Myocyte (in vitro differentiated cells): ENCODE measurements at places on chromosomes 1 and 21. TPM values are rescaled to one million over a fixed set of nuclear protein-coding genes. Genes with fewer than 3 reads are reported as not detected.
A peak's percentile ranks its signal among the peaks of the same experiment; 100 is the strongest.

DNA sequence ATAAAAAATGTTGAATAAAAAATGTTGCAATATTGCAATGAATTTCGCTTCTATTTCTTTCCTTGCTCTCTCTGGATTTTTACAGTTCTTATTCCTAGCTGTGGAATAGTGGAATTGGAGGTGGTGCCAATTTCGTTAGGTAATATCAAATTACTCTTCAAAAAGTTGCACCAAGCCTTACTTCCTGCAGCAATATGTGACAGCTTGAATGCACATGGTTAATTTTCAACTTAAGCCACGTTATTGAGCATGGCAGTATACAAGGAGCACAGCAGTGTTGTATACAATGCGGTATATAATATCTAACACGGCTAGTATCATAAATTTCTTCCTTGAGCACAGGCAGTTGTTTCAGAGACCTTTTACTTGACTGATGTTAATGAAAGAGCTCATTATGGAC, 152.5 kb downstream of the NOS1AP start:
- DNase-seq: no peak

DNA sequence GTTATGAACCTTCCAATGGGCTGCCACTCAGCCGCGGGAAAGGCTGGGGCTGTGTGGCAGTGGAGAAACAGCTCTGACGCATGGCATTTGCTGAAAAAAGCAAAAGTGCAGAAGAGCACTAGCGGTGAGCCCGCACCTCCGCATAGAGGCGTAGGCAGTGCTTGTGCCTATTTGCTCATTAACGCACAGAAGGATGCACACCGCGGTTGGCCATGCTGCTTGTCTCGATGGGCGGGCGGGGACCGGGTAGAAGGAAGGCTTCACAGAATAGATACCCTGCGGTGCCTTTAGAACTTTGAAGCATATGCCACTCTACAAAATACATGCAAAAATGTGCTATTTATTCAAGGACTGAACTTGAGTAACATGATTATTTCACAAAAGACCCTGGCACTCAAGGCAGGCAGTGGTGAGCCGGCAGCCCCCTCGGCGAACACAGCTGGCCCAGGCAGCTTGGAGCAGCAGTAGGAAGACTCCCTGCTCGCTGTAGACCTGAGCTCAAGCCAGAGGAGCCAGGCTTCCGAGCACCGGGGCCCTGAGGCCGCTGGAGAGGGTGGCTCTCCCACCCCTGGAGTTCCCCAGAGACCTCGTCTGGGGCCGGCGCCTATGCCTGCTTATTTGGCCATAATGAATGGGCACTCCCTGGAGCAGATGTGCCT, 71.5 kb downstream of the SIK1 start:
- no peak for DNase-seq

GRCh38 chr1:207872621-207873020, 38.3 kb downstream of the CD34 start:
- DNase-seq: no peak

DNA sequence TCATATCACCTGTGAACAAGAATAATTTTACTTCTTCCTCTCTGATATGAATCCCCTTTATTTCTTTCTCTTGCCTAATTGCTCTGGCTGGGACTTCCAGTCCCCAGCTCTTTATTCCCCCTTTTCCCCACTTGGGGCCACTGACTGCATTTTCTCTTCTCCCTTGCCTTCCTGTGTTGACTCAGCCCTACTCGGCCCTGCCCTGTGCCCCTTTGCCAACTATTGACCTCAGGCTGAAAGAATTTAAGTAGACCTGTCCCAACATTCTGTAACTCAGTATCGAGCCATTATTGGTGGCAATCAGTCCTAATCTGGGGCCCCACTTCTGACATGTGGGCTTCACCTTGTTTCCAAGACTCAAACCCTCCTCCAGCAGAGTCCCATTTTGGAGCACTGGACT, 60.6 kb upstream of the STUM start:
- DNase-seq: no peak

GRCh38 chr1:178931858-178932551, 61.1 kb upstream of the ANGPTL1 start:
- peak; percentile 69 for DNase-seq

DNA sequence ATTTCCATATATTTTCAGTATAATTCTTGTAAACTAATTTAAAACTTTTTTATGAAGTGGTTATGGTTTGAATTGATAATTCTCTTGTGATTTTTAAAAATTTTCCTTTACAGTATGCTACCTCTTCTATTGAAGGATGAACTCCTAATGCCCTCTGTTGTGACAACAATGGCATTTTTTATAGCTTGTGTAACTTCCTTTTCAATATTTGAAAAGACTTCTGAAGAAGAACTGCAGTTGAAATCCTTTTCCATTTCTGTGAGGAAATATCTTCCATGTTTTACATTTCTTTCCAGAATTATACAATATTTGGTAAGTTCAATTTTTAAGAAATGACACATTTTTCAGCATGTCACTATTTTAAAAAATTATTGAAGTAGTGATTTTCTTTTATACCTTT, 61.4 kb downstream of the ALG6 start:
- DNase-seq: no peak

DNA sequence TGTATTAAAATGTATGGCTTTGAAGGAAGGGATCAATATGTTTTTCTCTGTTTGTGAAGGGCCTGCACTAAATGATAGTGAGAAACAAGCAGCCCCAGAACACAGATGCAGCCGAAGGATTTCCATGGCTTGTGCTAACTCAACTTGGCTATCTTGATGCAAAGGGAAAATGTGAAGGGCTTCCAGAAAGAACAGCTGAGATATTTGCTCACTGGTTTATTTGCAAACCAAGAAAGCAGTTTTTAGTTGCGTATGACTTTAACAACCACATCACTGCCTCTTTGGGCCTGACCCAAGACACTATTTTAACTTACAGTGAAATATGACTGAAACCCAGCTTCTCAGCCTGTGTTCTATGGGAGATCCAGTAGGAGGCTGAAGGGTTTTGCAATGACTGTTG, 369.9 kb downstream of the SETD4 start:
- DNase-seq: peak; percentile 15

DNA sequence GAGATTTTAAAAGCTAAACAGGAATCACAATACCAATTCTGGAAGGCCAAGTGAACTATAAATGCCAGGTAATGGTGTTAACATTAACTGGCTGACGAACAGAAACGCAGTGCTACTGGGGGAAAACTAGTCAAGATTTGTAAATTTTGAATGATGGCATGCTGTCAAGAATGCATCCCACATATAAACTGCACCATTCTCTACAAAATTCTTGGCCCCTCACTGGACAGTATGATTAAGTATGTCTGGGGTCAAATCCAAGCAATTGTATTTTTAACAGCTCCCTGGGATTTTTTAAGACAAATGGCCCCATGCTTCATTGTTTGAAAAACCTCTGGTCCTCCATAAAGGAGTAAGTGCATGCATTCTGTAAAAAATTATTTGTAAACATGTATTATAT, 73.2 kb upstream of the COA6 start:
- DNase-seq: no peak

Gene EPHA2
- total RNA-seq: 18.1 and 25.2 TPM in 2 replicates

Gene NR5A2
- total RNA-seq: not detected in 2 replicates
